Effector CD4-positive, alpha-beta T cell (primary cell): ENCODE measurements at places on chromosomes 7 and 10.
A peak's percentile ranks its signal among the peaks of the same experiment; 100 is the strongest.

DNA sequence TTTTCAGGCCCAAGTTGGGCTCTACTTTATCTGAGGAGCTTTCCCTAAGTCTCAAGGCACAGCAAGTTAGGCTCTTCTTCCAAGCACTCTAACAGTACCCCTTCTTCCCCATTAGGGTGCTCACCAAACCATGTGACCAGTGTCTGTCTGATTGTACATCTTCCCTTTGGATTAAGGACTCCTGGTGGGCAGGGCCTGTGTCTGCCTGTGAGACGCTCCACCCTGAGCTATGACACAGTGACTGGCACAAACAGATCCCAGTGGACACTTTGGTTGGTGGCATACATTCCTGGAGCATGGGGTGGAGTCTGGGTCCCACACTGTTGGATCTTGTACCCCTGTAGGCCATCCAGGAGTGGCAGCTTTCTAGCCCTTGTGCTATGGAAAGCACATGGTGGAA is 23.8 kb downstream of the PLPP4 start:
- DNase-seq = no peak

- DNase-seq = no peak
Measured at GRCh38 chr7:151488096-151488495, 31.6 kb downstream of the RHEB start.

DNA sequence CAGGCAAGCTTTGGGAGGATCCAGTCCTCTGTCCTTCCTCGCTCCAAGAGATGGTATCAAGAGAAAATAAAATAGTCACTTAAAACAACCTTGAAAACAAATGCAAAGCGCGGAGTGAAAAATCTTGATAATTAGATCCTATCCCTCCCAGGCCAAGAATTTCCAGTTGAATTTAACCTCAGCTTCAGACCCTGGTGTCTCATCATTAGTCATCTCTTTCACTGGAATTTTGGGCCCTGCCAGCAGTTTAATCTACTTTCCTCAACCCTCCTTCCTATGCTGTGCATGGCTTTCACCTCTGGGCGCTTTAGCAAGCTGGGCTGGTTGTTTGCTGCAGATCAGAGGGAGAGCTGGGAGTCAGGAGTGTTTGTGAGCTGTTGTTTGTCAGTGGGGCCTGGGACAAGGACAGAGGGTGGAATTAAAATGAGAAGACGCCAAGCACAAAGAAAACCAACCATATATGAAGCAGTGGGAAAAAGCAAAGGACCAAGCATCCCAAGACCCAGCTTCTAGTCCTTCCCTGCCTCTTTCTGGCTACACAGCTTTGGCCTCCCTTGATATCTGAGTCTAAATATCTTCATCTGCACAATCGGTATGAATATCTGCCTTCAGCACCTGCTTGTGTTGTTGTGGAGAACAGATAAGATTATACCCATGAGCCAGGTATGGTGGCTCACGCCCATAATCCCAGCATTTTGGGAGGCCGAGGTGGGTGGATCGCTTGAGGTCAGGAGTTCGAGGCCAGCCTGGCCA is 13.5 kb downstream of the MYOF start:
- DNase-seq = no peak

- DNase-seq = peak; percentile 74
Measured at GRCh38 chr7:8125680-8126444, 136.1 kb downstream of the ICA1 start.

DNA sequence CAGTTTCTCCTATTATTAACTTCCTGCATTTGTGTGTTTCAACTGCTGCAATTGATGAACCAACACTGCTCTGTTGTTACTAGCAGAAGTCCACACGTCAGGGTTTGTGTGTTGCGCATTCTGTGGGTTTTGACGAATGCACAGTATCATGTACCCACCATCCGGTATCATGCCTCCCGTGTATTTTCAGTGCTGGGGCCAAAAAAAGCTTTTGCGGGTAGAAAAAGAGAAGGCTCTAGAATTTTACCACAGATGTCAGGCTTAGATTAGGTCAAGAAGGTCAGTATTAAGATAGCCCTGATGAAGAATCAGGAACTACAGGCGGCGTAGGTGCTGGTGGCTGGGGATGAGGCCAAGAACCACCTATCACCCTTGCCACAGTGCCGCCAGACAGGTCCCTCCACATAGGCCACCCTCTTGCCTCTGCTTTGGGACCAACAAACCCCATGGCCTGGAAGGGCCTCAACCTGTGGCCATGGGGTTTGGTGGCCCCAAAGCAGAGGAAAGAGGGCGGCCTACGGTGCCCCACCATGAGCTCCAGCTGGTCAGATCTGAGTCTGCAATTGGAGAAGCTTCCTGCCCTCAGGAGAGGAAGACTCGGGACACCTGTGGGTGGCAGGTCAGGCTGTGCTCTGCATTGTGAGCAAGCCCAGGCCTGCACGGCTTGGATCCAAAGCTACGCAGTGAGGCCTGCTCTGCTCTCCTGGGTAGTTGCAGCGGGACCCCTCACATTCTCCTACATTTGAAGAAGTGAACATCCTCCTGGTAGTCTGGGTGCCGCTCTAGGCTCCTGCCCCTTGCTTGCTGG is 71.9 kb downstream of the MKI67 start:
- DNase-seq = no peak

- no peak for DNase-seq
Measured at GRCh38 chr7:35038354-35038753, 1.1 kb upstream of the DPY19L1 start.

DNA sequence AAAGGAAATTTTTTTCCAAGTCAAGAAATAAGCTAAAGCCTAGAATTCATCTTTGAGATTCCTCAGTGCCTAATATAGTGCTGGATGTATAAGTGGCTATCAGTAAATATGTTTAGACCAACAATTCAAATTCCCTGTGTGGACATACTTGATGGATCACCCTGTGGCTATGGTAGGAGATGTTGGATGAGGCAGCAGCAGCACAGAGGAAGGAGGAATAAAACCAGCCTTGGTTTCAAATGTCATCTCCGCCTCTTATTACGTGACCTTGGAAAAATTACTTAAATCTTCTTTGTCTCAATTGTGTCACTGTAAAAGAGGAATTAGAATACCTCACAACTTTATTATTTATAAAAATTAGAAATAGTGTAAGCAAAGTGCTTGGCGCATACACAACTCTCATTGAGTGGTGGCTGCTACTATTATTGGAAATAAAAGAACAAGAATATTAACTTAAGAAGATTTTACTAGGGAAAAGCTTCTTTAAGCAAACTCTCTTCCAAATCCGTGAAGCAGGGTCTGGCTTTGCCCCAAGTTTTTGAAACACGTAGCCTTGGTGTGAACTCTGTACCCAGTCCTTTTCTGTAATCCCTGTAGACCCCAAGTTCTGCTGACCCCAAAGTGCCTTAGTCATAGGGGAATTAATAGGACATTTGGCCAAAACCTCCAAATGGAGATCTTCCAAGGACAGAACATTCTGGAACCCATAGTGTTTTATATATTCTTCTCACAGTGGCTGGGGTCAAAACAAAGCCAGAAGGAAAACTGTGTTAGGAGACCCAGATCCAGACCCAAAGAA is 283.8 kb downstream of the PTEN start:
- DNase-seq = no peak

GRCh38 chr7:691361-692045 is 35.0 kb upstream of the DNAAF5 start:
- no peak for DNase-seq

DNA sequence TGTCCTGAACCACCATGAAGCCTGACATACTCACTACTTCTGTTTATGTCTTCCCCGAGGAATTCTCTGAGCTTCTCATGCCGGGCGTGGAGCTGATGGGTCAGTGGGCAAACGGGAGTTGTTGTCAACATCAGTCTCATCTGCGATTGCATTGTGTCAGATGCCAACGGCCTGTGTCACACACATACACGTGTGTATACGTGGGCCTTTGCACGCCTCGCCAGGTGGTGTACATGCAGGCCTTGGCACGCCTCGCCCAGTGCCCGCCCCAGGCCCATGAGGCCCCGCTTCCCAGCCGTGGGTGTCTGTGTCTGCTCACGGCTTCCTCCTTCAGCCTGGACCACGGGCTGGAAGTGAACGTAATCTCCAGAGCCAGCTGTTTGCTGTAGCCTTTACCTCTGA is 7.5 kb upstream of the CSGALNACT2 start:
- DNase-seq = no peak

- peak; percentile 10 for DNase-seq
Measured at GRCh38 chr7:87058744-87059524, 520 bp downstream of the ELAPOR2 start.

- no peak for DNase-seq
Measured at GRCh38 chr7:73669858-73670385, 2.3 kb downstream of the VPS37D start.

- no peak for DNase-seq
Measured at GRCh38 chr10:13420532-13421307, 72.6 kb upstream of the SEPHS1 start.

GRCh38 chr10:21473135-21473534 is 52.3 kb downstream of the SKIDA1 start:
- no peak for DNase-seq

DNA sequence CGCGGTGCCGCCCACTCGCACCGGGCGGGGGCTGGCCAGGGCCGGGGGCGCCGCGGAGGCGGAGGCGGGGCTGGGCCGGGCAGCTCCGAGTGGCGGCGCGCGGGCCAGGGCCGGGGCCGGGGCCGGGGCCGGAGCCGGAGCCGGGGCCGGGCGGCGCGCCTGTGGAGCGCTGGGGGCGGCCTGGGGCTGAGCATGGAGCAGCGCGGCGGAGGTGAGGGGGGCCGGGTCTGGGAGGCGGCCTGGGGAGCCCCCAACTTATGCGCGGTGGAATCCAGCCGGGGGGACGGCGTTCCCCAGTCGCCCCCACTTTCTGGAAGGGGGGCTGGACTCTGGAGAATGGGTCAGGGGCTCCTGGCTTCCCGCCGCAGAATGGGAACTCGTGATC is at the start of gene LZTS2:
Gene LZTS2 (plus strand): TSS at position 67 of the 385 bp plus-strand sequence. CDS start 2,731 bp downstream, outside the sequence.
- no peak for DNase-seq

DNA sequence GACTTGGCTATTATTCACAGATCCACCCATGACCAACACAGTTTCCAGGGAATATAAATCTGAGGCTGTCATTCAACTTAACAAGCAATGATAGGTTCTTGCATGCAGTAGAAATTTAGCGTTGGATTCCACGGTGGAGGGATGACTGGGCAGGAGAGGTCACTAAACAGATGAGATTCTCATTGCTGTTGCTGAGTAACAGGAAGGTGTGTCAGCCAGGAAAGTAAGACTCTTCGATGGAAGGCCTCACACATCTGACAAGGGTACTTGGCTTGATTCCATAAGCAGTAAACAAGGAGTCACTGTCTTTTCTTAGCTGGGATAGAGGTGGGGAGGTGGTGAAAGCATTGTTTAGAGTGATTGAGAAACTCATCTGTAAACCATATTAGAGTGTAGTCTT is 1152.0 kb downstream of the SORCS3 start:
- DNase-seq = no peak

GRCh38 chr7:2999078-2999500 is 44.6 kb downstream of the CARD11 start:
- no peak for DNase-seq

DNA sequence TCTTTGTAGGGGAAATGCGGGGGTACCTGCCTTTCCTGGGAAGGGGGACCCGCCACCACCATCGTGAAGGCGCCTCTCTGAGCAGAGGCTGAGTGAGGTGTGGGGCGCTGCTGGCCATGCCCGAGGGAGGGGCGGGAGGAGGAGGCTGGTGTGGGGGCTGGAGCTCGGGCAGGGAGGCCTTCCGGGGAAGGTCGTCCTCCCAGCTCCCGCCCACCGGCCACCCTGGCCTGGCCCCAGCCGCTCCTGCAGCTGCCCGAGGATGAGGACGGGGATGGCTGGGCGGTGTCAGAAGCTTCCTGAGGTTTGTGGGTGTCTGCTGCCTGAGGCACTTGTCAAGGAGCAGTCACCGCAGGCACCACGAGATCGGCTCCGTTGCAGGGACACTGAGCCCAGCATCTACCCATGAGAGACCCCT is 11.4 kb downstream of the PWWP2B start:
- DNase-seq = no peak

GRCh38 chr7:38699471-38699870 is 68.3 kb upstream of the AMPH start:
- no peak for DNase-seq

GRCh38 chr10:48211777-48212176 is 62.7 kb downstream of the FRMPD2 start:
- no peak for DNase-seq

GRCh38 chr7:36784991-36785940 is 61.0 kb upstream of the AOAH start:
- DNase-seq = peak; percentile 68

DNA sequence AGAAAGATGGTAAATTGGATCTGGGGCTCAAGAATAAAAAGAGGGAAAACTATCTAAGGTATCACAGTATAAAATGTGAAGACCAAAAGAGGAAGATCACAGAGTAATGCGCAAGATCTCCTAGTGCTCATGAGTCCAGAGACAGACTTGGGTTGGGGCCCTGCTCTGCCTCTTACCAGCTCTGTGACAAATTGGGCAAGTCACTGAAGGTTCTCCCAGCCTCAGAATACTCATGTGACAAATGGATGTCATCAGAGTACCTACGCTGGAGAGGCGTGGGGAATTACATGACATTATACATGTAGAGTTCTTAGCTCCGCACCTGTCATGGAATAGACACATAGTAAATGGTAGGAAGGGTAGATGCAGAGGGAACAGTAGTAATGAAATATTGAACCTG is 124.4 kb downstream of the DOCK4 start:
- no peak for DNase-seq

- no peak for DNase-seq
Measured at GRCh38 chr10:112958275-112958995, 8.4 kb downstream of the TCF7L2 start.

DNA sequence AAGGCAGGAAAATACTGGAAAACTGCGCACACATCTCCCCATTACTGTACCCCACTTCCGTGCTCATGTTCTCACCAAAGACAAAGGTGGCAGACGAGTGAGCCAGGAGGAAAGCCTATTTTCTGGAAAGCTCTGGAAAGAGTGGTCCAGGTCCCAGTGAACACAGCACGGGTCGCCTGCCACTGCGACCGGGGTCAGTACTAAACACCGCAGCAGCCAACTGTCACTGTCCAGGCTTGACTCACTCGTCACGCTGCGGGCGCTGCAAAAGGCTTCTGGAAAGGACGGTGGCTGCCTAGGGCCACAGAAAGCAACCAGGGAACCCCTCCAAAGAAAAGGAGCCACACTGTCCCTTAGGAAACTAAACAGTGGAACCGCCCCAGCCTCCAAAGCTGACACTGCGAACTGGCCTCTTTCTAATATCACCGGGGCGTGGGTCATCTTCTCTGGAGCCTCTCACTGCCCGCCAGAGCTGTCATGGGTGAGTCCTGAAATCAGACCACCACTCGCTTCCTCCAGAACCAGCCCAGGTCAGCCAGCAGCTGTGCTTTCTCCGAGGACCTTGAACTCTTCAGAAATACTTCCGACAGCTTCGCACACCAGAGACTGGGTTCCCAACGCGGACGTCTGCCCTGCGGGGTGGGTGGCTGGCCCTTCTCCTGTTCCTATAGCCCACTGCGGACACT is 4.0 kb downstream of the RADIL start:
- no peak for DNase-seq

DNA sequence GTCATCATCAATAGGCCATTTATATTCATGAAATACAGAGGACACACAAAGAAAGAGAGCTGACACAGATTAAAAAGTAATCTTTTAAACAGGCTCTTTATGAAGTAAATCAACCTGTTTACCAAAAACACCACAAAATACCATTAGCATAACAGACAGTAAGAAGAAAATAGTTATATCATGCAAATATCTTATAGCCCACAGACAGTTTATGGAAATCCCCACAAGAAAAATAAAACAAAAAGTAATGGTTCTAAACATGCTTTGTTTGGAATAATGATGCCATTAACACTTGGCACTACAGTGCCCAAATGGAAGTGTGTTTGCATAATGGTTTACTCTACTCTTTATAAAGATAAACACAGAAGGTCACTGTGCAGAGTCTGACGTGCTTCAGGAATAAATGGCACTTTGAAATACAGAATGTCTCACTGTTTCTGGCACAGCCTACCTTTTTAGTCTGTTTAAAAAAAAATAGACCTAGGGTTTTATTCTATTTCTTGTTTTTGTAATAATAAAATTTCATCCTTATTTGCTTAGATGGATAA is 30.1 kb downstream of the SEMA3D start:
- DNase-seq = no peak
